ENCODE measurements at places on chromosomes 5 and 9. TPM values are rescaled to one million over a fixed set of nuclear protein-coding genes. Genes with fewer than 3 reads are reported as not detected.

DNA sequence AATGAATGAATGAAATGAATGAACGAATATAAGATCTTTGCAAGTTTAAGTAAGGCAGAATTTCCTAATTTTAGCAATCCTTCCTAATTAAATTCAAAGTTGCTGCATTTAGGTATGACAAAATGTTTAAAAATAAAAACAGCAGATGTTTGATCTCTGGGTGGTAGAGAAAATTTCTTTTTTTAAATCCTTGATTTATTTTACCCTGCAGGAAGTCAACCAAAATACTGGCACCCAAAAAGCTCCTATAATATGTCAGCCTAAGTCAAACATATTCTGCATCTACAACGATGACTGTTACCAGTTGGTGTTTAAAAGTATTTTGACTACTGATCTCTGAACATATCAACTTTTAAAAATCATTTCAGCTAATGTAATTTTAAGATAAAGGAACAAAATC is 58.4 kb downstream of the TTC39B start:
- DNase-seq: peak; percentile 36

DNA sequence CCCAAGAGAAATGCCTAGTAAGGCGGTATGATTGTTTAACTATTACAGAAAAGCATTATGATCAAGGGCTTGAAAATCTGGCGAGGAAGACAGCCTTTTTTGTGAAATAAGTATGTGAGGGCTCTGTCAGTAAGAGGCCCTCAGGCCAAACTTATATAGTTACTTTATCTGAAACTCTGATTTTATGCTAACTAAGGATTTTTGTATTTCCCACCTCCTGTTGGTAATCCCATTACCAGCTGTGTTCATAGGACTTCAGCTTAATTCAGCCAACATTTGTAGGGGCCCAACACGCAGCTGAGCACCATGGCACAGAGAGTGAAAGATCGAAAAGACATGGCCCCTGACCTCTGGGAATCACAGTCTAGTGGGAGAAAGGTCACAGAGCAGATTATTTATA is 318.3 kb upstream of the WWC1 start:
- no peak for DNase-seq

DNA sequence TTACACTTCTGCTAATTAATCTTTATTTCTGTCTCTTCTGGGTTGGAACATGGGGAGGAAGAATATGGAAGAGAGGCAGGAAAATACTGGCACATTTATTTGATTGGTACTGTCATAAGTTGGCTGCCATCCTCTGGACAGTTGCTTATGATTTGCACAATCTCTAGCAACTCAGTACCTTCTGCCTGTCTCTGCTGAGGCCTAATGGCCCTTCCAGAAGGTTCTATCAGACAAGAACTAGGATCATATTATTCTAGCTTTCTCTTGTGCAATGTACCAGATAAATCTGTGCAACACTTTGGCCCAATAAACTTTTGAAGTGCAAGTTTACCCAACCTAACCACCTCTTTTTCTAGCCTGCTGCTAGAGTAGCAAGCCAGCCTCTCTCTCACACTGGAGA is 335.0 kb downstream of the ARRDC3 start:
- DNase-seq: no peak

GRCh38 chr5:26948921-26949320 is 89.5 kb downstream of the CDH9 start:
- DNase-seq: no peak

- no peak for DNase-seq
Measured at GRCh38 chr5:33261305-33261704, 179.5 kb upstream of the TARS1 start.

- peak; percentile 44 for DNase-seq
Measured at GRCh38 chr9:129383019-129383560, 205.0 kb upstream of the IER5L start.

GRCh38 chr9:6819529-6819928 is 61.8 kb downstream of the KDM4C start:
- no peak for DNase-seq

DNA sequence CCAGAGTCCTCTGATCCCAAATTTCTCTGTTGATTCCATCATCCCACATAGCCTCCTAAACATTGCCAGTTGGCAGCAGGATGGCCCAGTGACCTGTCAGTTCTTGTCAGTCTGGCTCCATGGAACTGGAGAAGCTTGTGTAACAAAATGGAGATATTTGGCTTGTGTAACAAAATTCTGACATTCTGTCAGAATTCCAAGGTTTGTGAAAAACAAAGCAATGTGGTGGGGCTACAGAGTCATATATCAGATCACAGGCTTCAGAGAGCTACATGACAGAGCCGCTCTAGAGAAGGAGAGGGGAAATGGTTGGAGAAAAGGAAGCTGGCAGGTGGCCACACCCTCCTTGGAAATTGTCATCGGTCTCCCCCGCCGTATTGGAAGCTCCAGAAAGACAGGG is 75.4 kb upstream of the MAN2A1 start:
- peak; percentile 50 for DNase-seq

GRCh38 chr9:124879226-124879625 is 17.3 kb downstream of the ARPC5L start:
- no peak for DNase-seq

DNA sequence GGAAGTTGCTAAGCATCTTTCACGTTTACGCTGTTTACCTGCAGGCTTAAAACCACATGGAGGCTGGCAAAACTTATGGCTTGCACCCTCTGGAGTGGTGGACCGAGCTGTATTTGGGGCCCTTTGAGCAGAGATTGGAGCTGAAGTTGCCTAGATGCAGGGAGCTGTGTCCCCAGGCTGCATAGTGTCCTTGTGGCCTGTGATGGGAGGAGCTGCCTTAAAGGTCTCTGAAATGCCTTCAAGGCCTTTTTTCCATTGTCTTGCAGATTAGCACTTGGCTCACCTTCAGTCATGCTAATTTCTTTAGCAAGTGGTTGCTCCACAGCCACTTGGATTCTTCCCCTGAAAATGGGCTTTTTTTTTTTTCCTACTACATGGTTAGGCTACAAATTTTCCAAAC is 81.5 kb upstream of the CHD1 start:
- DNase-seq: no peak

GRCh38 chr9:105554042-105554441 is 3.9 kb upstream of the FKTN start:
- DNase-seq: no peak

GRCh38 chr5:141850244-141850768 is 27.9 kb downstream of the PCDH1 start:
- DNase-seq: peak; percentile 62

- no peak for DNase-seq
Measured at GRCh38 chr5:106656821-106657220, 1013.9 kb downstream of the EFNA5 start.

DNA sequence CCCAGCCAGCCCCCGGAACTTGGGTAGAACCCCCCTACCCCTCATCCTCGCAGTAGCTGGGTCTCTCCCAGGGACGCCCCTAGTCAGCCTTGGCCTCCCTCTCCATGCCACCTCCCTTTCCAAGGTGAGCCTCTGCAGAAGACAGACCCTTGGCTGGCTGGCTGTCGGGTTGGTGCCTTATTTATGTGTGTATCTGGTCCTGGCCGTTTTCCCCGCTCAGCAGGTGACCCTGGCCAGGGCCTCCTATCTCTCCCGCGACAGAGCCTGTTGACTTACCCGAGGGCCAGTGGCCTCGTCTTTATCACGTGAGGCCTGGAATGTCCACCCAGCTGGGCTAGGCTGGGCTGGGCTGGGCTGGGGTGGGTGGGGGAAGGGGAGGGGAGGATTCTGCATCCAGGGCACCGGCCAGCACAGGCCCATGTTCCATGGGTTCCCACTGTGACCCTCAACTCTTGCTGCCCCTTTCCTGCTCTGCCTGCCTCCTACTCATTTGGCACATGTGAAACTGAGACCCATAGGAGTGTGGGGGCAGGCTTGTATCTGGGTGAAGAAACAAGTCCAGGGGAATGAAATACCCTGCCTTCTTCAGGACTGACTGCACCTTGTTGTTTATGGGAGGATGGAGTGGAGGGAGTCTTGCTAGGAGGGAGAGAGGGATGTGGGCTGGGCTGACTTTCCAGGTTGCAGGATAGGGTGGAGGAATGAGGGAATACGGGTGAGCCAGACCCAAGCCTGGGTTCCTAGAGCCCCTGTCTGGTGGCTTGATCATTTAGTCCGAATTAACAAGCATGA is 3.1 kb downstream of the CXXC5 start:
- DNase-seq: peak; percentile 84

- DNase-seq: no peak
Measured at GRCh38 chr5:125587631-125588030, 835.6 kb upstream of the GRAMD2B start.

DNA sequence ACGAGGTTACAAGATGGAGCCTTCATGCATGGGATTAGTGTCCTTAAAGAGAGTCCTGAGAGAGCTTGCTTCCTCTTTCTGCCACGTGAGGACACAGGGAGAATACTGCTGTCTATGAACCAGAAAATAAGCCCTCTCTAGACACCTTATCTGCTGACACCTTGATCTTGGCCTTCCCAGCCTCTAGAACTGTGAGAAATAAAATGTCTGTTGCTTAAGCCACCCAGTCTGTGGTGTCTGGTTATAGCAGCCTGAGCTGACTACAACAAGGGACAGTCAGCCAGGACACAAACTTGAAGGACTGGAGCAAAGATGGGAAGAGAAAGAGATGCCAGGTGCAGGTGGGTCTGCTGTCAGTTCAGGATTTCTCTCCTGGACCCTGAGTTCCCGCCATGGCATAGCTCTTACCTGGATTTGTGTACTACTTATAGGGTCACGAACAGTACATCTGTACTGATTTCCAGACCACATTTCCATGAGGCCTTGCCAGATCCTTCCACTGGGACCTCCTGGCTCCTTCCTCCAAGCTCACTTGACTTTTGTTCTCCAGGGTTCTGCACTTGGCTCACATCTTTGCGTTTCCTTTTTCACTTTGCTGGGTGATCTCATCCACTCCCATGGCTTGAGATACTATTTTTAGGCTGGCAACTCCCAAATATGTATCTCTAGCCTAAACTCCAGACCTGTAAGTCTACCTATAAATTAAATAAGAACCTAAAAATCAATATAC is 44.9 kb upstream of the LIFR start:
- DNase-seq: no peak

DNA sequence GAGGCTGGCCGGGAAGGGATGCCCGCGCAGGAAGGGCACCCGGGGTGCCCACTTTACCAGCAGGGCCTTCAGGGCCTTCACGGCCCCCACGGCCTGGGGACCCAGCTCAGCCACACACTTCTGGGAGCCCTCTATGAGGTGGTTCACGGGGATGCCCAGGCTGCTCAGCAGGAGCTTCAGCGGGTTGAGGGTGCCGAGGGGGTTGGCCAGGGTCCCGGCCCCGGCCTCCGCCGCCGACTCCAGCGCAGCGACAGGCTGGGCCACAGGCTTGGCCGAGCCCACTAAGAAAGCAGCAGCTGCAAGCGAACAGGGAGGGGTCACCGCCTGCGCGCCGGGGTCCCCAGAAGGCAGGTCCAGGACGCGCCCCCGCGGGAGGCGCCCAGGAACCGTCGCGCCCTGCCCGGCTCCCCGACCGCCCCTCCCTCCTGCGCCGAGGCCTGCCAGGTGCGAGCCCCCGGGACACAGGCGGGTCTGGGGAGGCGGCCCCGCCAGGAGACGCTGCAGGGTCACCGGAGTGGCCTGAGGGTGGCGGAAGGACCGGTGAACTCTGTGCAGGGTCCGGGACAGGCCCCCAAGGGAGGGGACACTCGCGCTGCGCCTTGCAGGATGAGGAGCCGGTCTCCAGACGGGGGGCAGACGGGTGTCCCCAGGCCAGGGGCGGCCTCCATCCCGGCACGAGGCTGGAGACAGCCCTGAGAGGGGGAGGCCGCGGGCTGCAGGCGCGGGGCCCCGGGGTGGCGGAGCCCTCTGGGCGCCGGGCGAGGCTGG is 572 bp downstream of the SCGB3A1 start:
- DNase-seq: no peak

- peak; percentile 21 for DNase-seq
Measured at GRCh38 chr5:51033215-51033614, 350.0 kb upstream of the ISL1 start.

- no peak for DNase-seq
Measured at GRCh38 chr5:124932791-124933600, 186.6 kb upstream of the ZNF608 start.

- DNase-seq: no peak
Measured at GRCh38 chr5:6439588-6440550, 8.8 kb upstream of the UBE2QL1 start.

DNA sequence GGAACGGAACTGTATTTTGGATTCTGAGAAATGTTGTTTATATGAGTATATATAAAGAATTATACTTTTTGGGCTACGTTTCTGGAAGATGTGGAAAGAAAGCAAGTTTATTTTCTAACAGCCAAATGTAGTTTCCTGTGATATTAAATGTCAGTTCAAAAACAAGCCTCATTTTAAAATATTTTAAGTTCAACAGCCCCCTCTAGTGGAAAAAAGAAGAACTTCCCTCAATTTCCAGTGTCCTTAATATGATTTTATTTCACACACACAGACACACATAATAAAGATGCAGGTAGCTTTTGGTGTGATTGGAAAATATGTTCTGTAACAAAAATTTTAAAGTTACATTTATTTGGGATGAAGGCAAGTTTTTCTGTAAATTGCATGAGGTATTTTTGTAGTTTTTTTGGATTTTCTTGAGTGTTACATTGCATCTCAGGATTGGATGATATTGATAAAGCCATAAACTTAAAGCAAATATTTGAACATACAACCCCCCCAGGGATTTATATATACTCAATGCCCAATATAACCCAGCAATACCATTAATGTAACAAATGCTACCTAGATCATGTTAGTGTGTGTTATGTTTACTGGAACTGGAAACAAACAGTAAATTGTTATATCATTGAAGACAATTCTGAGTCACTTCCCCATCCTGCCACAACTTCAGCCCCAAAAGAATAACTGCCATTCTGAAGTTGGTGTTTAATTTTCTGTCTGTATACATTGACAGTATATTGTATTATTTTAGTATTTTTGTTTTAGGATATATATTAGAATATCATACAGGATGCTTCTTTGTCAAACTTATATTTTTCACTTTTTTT is 54.0 kb downstream of the CCDC171 start:
- peak; percentile 30 for DNase-seq

PCSK5 gene
- total RNA-seq: 31.7 TPM

SLC36A3 gene
- total RNA-seq: not detected

NOXA1 gene
- total RNA-seq: 1.5 TPM

PCDHA7 gene
- total RNA-seq: 17.1 TPM

MAP1B gene
- 564 TPM for total RNA-seq

SLC34A1 gene
- not detected for total RNA-seq

CXCL14 gene
- 0.73 TPM for total RNA-seq

ADAMTSL1 gene
- 17.5 TPM for total RNA-seq

ISOC1 gene
- 16.3 TPM for total RNA-seq

Data from cerebellum (tissue), 4 donors.